Myocyte (in vitro differentiated cells): ENCODE measurements at places on chromosomes 13 and 19. TPM values are rescaled to one million over a fixed set of nuclear protein-coding genes. Genes with fewer than 3 reads are reported as not detected.

The PRODH2 gene
- total RNA-seq, result not detected in 2 replicates

GRCh38 chr13:45807520-45808099, 43.9 kb downstream of the SIAH3 start:
- DNase-seq, result peak; percentile 43

DNA sequence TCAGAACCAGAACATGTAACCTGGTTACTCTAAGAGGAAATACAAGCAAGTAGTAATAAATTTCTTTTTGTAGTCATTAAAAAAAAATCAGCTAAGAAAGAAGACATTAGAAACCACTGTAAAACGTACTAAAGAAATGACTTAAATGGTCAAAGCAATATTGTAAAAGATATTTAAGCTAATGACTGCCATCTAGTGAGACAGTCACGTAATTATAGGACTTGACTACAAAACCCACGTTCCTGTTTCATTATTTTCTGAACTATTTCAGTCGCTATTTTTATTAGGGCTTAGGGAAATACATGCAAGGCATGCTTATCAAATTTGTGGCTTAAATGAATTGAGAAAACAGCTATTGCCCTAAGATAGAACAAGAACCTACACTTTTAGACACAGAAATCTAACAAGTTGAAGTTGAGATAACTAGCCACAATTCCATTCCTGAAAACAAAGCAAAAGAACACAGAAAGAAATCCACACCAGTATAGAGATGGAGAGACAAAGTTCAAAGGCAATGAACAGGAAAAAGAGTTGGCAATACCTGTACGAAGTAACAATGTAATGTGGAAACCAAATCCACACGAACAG, 17.9 kb downstream of the ALG5 start:
- DNase-seq, result peak; percentile 46

- DNase-seq, result no peak
These were observed 15.0 kb downstream of the ZC3H4 start for GRCh38 chr19:47098608-47099007.

GRCh38 chr19:30666301-30666803, 294.2 kb downstream of the ZNF536 start:
- peak; percentile 49 for DNase-seq

DNA sequence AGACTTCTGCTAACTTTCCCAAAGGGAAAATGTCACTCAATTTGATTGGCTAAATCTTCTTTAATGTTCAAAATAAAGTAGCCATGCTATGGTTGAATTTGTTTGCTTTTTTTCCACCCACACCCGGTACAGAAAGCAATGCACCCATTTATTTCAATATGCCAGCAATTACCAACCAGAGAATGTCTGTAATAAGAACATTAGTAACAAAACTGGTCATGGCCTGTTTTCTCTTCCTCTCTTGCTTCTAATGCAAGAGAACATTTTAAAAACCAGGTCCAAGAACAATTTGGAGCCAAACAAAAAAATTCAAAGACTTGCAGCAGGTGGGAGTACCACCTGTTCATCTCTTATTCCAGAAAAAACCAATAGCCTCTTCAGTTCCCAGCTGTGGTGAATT, 1108.8 kb upstream of the PCDH20 start:
- DNase-seq, result no peak

GRCh38 chr13:26919311-26919710, 158.7 kb upstream of the GPR12 start:
- DNase-seq, result peak; percentile 36
